ENCODE measurements at places on chromosomes 2 and 18.

DNA sequence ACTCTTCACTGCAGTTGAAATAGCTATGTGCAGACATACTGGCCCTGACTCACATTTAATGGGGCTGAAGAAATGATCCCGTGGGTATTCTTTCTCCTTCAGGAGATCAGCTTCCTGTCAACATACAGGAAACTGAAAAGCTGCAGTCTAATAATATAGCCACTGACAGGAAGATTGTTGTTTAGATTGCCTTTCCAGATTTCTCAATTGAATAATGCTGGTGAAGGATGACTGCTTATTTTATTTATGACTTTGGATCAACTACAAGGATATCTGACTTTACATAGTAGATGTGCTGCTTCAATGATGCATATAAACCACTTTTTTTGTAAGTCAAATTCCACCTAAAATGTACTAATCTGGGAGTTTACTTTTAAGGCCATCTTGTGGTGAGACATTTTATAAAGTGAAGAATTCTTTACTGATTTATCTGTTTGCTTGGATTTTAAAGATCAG is 93.4 kb upstream of the MAP4K3 start:
- no peak for DNase-seq

GRCh38 chr2:74206180-74206688 is 7.8 kb downstream of the MTHFD2 start:
- no peak for DNase-seq

GRCh38 chr2:127434515-127434914 is 16.3 kb downstream of the PROC start:
- DNase-seq: no peak

GRCh38 chr2:189542145-189542882 is 38.3 kb downstream of the SLC40A1 start:
- DNase-seq: no peak

GRCh38 chr18:26458526-26459232 is 89.7 kb downstream of the KCTD1 start:
- no peak for DNase-seq

GRCh38 chr2:181203916-181204315 is 223.5 kb downstream of the UBE2E3 start:
- no peak for DNase-seq

Data from activated T-helper 1 cell treated with Interleukin-2 at 50 U/mL for 16 hours (primary cell).